ENCODE measurements at places on chromosomes 3 and 15.

DNA sequence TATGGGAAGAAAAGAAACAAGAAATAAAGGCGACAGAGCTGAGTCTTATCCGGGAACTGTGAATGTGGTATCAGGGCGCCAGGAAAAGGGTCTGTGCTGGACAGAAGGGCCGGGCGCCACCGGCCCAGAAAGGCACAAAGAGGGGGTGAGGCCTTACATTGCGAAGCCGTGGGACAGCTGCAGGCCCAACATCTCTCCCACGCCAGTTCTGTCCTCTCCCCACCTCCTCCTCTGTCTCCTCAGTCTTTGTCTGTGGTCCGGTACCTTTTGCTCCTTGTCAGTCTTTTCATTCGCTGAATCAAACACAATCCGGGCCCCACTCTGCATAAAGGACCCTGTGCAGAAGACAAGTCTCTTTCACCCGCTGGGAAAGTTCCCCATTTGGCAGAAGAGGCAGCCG lies 81.8 kb downstream of the LRIG1 start:
- H3K27me3 ChIP-seq = no peaks in the 10 kb centered on the region
- DNase-seq = no peak
- H3K36me3 ChIP-seq = peaks cover 31% of the 10 kb centered on the region
- no peak overlapping the region for H3K27ac ChIP-seq

DNA sequence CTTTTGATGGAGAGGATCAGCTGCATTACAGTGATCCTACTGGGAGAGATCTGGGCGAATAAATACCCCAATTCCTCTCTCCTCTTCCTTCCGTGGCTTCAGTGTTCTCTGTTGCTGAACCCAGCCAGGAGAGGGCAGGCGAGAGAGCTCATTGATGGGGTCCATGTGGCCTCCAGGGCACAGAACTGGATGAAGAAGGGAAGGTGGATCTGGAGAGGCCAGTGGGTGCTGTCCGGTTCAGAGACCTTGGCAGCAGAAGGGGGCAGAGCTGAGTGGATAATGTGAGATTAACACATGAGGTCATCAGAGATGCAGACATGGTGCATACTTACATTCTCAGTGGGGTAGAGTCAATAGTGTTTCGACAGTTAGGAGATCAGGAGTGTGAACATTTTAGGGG lies 193.6 kb downstream of the CLSTN2 start:
- no peak overlapping the region for H3K27ac ChIP-seq
- no peaks in the 10 kb centered on the region for H3K4me1 ChIP-seq
- H3K4me3 ChIP-seq = no peak overlapping the region
- H3K36me3 ChIP-seq = no peaks in the 10 kb centered on the region
- peak; percentile 78 for DNase-seq

DNA sequence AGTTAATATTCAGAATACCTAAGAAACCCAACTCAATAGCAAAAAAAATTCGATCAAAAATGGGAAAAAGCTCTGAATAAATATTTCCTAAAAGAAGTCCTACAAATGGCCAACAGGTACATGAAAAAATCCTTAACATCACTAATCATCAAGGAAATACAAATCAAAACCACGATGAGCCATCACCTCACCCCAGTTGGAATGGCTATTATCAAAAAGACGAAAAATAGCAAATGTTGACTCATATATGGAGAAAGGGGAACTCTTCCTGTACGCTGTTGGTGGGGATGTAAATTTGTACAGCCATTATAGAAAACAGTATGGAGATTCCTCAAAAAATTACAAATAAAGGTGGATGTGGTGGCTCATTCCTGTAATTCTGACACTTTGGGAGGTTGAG lies 29.6 kb upstream of the SGO1 start:
- no peak overlapping the region for H3K27ac ChIP-seq
- no peaks in the 10 kb centered on the region for H3K4me1 ChIP-seq
- H3K4me3 ChIP-seq = no peak overlapping the region
- no peak for DNase-seq
- no peaks in the 10 kb centered on the region for H3K36me3 ChIP-seq

GRCh38 chr3:15157441-15157840 lies 48.6 kb upstream of the CAPN7 start:
- no peak overlapping the region for H3K4me3 ChIP-seq
- H3K4me1 ChIP-seq = no peaks in the 10 kb centered on the region
- no peaks in the 10 kb centered on the region for H3K36me3 ChIP-seq
- H3K27me3 ChIP-seq = no peaks in the 10 kb centered on the region
- no peak overlapping the region for H3K27ac ChIP-seq

DNA sequence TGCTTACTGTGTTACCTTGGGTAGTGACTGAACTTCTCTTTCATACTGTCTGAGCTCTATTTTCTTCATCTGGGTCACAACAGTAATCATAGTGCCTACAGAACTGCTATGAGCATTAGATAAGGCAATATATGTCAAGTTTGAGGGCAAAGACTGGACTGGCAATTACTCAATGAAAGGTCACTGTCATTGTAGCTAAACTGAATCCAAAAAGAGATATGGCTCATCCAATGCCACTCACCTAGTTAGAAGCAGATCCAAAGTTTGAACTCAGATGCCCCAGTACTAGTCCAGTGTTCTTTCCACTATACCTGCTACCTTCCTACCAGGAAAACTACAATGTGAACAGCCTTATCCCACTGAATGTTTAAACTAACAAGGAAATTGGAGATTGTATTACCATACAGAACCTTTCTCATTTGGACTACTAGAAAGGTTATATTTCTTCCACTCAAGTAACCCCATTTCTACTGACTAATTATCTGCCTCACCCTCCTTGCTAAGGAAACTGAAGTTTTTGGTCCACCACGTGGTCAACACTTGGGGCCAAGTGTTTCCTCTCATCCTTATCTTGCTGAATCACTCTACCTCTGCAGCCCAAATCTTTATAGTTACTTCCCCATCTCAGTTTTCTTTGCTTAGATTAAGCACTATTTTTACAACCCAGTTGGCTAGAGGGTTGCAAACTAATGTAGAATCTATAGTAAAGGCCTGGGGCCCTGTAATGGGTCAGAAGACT lies 202.3 kb upstream of the LPP start:
- H3K27me3 ChIP-seq = no peaks in the 10 kb centered on the region
- no peak for DNase-seq
- no peak overlapping the region for H3K27ac ChIP-seq
- no peak overlapping the region for H3K4me3 ChIP-seq
- H3K4me1 ChIP-seq = no peaks in the 10 kb centered on the region
- no peaks in the 10 kb centered on the region for H3K36me3 ChIP-seq

GRCh38 chr3:175270866-175271265 lies 411.7 kb downstream of the NAALADL2 start:
- no peak for DNase-seq
- H3K36me3 ChIP-seq = no peaks in the 10 kb centered on the region
- H3K4me3 ChIP-seq = no peak overlapping the region

DNA sequence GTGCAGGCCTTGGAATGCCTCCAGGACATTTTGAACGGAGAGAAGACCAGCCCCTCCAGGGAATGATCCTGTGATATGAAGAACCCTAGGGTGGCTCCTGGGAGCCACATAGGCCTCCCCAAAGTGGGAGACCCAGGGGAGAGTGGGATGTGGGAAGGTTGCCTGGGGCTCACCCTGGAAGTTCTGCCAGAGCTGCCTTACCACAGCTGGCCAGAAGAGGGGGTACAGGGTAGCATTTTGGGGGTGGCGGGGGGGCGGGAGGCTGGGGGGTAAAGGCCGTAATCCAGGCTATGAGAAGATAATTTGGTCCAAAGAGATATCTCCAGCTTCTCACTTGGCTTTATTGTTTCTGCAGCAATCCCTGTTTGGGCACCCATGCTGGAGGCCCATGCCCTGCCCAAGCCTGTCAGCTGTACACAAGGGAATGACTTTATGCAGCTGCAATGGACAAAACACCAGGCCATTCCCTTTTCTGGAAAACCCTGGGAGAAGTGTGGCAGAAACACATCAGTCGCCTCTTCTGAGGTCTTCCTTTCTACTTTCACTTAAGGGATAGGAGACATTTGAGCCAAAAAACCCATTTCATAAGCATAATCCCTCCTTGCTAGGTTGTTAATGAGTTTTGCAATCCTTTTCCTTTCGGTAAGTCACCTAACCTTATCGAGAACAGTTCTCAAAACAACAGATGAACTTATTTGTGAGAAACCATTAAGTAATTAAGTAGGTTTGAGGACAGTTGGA lies 11.0 kb upstream of the MUSTN1 start:
- DNase-seq = no peak
- no peaks in the 10 kb centered on the region for H3K27me3 ChIP-seq
- no peaks in the 10 kb centered on the region for H3K4me1 ChIP-seq
- no peak overlapping the region for H3K4me3 ChIP-seq
- H3K36me3 ChIP-seq = peaks cover 12% of the 10 kb centered on the region

GRCh38 chr15:95176794-95177577 lies 945.6 kb downstream of the MCTP2 start:
- no peak overlapping the region for H3K27ac ChIP-seq
- H3K36me3 ChIP-seq = no peaks in the 10 kb centered on the region
- H3K27me3 ChIP-seq = no peaks in the 10 kb centered on the region
- DNase-seq = no peak
- H3K4me1 ChIP-seq = no peaks in the 10 kb centered on the region

GRCh38 chr3:45366290-45366689 lies 22.1 kb upstream of the LARS2 start:
- no peak overlapping the region for H3K27ac ChIP-seq
- no peaks in the 10 kb centered on the region for H3K36me3 ChIP-seq
- H3K4me3 ChIP-seq = no peak overlapping the region
- no peaks in the 10 kb centered on the region for H3K27me3 ChIP-seq

DNA sequence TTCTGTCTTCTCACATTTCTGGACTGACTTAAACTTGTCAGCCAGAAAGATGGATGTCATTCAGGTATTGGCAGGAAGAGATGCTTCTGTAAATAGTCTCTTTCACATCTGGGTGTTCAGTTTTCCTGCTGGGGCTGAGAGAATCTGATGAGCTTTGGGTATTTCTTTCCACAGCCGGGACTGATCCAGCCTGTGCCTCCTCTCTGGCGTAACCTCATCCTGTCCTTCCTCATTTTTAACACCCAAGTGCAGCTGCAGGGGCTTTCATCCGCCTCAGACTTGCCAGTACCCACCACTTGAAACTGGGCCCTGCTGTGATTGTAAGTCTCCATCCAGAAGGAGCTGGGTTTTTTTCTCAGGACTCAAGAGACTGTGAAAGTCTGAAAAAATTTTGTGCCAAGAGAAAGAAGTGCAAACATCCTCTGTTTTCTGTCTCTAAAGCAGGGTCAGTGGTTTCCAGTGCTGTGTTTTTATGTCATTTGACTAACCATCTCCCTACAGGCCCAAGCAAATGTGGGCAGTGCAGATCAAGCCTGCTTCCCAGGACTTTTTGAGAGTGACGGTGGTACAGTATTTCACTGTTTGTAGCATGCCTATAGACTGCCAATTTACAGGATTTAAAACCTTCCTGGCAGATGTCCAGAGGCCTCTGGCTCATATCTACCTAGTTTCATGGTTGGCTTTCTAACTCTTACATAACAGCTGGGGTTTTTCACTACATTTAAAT lies 342.7 kb downstream of the PTPRG start:
- no peak overlapping the region for H3K27ac ChIP-seq
- no peak for DNase-seq
- no peak overlapping the region for H3K4me3 ChIP-seq
- no peaks in the 10 kb centered on the region for H3K27me3 ChIP-seq
- peaks cover 21% of the 10 kb centered on the region for H3K4me1 ChIP-seq
- no peaks in the 10 kb centered on the region for H3K36me3 ChIP-seq

DNA sequence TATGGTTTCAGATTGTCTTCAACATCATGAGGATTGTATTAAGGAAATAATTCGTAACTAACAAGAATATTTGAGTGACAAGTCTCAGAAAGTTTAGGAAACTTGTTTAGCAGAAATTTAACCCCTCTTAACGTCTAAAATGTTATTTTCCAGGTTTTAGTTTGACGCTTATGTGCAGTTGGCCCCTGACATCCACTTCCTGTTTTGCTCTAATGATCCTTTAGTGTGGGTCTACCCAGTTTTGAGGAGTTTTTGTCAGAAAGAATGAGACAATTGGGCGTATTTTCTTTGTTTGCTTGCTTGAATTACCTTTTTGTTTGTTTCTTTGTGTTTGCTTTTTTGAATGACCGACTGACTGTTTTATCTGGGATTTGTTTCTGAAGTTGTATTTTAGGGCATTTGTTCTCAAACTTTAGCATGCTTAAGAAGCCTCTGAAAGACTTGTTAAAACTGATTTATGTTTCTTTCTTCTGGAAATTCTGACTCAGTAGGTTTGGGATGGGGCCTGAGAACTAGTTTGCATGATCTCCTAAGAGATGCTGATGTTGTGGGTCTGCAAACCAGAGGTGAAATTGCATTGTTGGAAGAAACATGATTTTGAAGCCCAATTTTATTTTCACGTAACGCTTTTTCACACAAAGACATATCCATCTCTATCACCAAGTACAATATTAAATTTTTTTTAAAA lies 20.6 kb downstream of the RBMS3 start:
- DNase-seq = no peak
- H3K27me3 ChIP-seq = no peaks in the 10 kb centered on the region
- H3K4me3 ChIP-seq = no peak overlapping the region

- H3K27ac ChIP-seq = no peak overlapping the region
- no peaks in the 10 kb centered on the region for H3K36me3 ChIP-seq
- no peak overlapping the region for H3K4me3 ChIP-seq
- H3K4me1 ChIP-seq = peaks cover 26% of the 10 kb centered on the region
Observed at GRCh38 chr3:42442640-42443039, 32.2 kb upstream of the LYZL4 start.

DNA sequence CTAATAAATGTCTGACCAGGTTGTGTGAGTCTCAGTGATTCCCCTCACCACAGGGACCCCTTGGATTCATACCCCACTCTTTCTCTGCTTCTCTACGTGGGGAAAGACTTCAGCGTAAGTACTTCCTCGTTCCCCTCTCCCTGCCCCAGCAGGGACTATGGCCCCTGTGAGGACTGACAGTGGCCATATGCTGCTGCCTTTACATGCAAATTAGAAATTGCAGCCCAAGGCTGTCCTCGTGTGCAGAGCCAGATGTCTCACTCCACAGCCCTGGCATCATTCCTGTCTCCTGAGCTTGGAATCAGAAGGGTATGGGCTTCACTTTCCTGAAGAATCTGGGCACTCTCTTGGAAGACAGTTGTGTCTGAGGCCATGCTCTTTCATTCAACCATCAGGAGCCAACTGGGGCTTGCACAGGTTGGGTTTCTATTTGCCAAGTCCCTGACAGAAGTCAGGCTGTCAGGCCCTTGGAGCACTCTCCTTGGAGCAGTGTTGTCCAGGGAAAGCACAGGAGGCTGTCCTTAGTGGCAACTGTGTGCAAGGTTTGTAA lies 30.5 kb upstream of the IQCF2 start:
- DNase-seq = no peak
- H3K36me3 ChIP-seq = no peaks in the 10 kb centered on the region
- H3K27me3 ChIP-seq = no peaks in the 10 kb centered on the region
- no peaks in the 10 kb centered on the region for H3K4me1 ChIP-seq
- no peak overlapping the region for H3K27ac ChIP-seq

- H3K27me3 ChIP-seq = no peaks in the 10 kb centered on the region
- no peak for DNase-seq
- peaks cover 5% of the 10 kb centered on the region for H3K4me1 ChIP-seq
- H3K36me3 ChIP-seq = no peaks in the 10 kb centered on the region
Observed at GRCh38 chr3:174438501-174439145, 420.5 kb upstream of the NAALADL2 start.

Measured in H1 (cell line).